ENCODE measurements at places on chromosomes 4 and X. TPM values are rescaled to one million over a fixed set of nuclear protein-coding genes. Genes with fewer than 3 reads are reported as not detected.

DNA sequence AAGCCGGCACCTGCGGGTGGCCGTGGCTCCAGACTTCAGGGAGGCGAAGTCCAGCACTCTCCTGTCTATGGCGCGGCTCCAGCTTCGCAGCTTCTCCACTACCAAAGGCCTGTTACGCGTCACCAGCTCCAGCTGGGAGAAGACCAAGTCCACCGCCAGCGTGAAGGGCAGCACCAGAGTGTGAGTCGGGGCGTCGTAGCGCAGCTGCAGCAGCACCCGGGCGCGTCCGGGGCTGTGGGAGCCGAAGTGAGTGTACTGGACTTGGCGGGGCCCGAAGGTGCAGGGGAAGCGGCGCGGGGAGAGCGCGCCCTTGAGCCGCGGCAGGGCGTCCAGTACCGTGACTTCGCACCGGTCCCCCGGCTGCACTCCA lies 444 bp downstream of the FREM3 start:
- DNase-seq = no peak

DNA sequence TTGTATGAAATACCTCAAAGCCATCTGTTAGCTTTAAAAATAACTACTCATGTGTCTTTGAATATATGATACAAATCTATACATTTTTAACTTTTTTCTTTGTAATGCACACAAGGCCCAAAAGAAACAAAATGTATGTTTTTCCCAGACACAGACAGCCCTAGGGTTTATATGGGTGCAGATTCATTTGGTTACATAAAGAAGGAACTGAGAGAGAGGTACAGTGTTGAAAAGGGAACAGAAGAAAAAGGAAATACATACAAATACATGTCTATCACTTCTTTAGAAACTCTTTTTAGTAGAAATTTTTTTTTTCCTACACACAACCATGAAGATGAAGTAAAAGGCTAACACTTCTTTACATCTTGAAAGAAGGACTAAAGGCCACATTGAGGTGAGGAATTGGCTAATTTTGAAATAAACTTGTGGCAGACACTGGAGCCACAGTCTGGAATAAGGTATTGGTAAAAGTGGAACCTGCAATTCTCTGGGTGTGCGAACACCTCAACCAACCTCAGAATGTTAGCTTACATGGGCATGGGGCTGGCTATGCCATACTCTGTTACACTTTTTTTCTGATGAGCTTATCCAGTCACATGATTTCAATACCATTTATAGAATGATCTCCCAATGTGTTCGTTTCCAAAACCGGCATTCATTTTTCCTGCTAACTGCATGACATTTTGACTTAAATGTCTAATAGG lies 67.9 kb downstream of the FAM47C start:
- no peak for DNase-seq

Gene TRIM61
- polyA plus RNA-seq = 3.8 TPM

Gene FREM3
- polyA plus RNA-seq = 0.19 TPM

DNA sequence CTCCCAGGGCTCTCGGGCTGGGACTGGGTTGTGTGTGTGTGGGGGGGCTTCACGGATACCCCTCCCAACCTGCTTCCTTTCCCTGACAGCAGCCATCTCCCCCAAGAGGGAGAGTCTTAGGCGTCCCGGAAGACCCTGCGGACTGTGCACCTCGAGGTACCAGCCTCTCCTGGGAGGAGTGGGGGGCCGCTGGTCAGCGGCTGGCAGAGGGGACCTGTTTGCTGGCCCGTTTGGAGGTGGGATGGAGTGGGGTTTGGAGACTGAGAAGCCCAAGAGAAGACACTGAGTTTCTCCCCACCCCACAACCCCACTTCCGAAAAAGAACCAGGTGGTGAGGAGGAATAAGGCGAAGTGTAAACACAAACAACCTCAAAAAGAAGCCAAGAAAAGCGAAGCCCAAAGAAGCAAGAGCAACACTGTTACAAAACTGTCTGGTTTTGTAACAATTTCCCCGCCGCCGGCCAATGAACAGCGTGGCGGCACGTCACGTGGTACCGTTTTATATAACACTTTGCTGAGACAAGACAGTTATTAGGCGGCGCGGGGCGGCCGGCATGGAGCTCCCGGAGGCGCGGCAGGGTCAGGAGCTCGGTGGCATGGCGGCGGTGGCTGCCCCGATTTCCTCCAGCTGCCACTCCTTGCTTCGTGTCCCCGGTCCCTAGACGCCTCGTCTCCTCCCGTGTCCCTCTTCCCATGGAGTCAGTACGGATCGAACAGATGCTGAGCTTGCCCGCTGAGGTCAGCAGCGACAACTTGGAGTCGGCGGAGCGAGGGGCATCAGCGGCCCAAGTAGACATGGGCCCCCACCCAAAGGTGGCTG lies at the start of gene LONRF3:
Gene LONRF3, plus strand, starts transcription at position 531 of the 820 bp plus-strand sequence. Its CDS starts 163 bp downstream, at position 694.
- DNase-seq = no peak

- no peak for DNase-seq
Observed at GRCh38 chr4:168981460-168981859, 28.6 kb downstream of the CBR4 start.

Gene MORF4L2
- polyA plus RNA-seq = 343 TPM

DNA sequence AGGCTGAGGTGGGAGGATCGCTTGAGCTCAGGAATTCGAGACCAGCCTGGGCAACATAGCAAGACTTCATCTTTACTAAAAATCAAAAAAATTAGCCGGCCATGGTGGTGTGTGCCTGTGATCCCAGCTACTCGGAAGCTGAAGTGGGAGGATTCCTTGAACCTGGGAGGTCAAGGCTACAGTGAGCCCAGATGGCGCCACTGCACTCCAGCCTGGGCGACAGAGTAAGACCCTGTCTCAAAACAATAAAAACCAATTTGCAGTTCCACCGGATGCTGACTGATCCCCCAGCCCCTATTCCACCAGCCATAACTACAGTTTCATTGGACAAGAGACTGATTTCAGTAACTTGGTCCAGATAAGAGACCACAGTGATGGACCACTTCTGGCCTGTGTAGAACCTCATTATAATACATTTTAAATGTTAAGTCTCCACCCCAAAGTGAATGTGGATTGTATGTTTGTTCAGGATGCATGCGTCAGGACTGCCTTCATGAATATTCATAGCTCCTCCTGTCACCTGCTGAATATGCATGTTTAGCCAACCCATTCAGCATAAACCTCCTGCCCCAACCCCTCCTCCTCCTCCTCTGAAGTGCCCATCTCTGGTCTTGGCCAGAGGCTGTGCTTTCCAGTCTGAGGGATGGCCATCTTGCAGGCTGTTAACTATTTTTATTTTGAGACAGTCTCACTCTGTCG lies 2.3 kb upstream of the SLBP start:
- no peak for DNase-seq
